ENCODE measurements at places on chromosomes 3 and 15.

GRCh38 chr3:171256445-171257250 lies 203.6 kb downstream of the TNIK start:
- DNase-seq = no peak

GRCh38 chr3:24365168-24365567 lies 129.5 kb downstream of the THRB start:
- DNase-seq = no peak

- DNase-seq = no peak
Measured at GRCh38 chr3:106120356-106120755, 251.5 kb upstream of the CBLB start.

- DNase-seq = no peak
Measured at GRCh38 chr3:131989318-131989717, 45.5 kb downstream of the CPNE4 start.

- no peak for DNase-seq
Measured at GRCh38 chr3:183158113-183158512, 4.4 kb downstream of the LAMP3 start.

- no peak for DNase-seq
Measured at GRCh38 chr15:86055688-86056087, 24.0 kb upstream of the AGBL1 start.

GRCh38 chr3:183122257-183122932 lies 23.1 kb upstream of the MCCC1 start:
- DNase-seq = no peak

GRCh38 chr15:91679447-91679846 lies 174.1 kb upstream of the SLCO3A1 start:
- no peak for DNase-seq
